ENCODE measurements at places on chromosomes 7 and 10.

DNA sequence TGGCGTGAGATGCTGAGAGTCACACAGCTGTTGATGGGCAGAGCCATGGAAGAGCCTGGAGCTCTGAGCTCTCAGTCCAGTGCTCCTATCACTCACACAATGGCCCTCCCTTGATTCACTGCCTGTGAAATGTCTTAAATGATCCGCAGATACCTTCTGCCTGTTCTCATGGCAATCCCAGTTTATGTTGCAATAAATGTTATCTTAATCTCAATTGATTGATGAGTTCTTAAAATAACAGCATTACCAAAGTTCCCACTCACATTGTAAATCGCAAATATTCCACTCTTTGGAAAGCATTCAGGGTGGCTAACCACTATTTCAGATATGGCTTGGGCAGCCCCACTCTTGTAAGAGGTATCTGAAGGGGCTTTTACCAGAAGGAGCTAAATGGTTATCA lies 865.5 kb downstream of the LRMDA start:
- DNase-seq, result no peak

- no peak for DNase-seq
These were observed 440 bp downstream of the CTNNA3 start for GRCh38 chr10:67695555-67695954.

- DNase-seq, result no peak
These were observed 14.4 kb downstream of the CCDC6 start for GRCh38 chr10:59891936-59892335.

- no peak for DNase-seq
These were observed 54.8 kb upstream of the EXOC4 start for GRCh38 chr7:133197972-133198544.

GRCh38 chr10:93503075-93503474 lies 6.7 kb downstream of the CEP55 start:
- no peak for DNase-seq

GRCh38 chr7:1053002-1053411 lies 8.7 kb downstream of the GPR146 start:
- no peak for DNase-seq

DNA sequence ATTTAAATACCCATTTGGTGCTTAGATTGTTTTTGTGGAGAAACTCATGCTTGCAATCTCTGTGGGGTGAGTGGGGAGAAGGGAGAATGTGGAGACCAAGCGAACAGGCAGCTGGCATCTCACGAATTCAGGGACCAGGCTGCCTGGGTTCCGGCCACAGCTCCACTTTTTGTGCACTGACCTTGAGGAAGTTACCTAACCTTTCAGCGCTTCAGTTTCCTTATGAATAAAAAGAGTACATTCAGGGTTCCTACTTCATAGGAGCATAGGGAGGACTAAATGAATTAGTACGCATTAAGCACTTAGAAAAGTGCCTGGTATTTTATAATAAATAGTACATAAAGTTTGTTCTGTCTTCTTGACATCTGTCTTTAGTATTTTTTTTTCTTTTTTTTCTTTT lies 72.5 kb downstream of the PRTFDC1 start:
- no peak for DNase-seq

- no peak for DNase-seq
These were observed 4.0 kb upstream of the ADIRF start for GRCh38 chr10:86964061-86964846.

DNA sequence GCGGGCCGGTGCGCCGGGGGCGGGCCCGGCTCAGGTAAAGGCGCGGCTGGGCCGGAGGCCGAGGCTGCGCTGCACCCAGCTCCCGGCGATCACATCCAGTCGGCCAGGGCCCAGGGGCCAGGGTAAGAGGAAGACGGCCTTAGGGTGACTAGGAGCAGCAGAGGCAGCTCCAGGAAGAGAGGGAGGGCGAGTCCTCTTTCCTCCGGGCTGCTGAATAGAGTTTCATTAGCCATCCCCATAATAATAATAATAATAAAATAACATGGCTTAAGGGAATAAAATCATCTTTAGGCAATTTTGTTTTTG lies 44.8 kb upstream of the CDK1 start:
- DNase-seq, result no peak
